PC-9 (cell line): ENCODE measurements at places on chromosomes 2 and 18. TPM values are rescaled to one million over a fixed set of nuclear protein-coding genes. Genes with fewer than 3 reads are reported as not detected.

Gene FBXO41
- 16.4 and 25.8 TPM in 2 replicates for total RNA-seq

DNA sequence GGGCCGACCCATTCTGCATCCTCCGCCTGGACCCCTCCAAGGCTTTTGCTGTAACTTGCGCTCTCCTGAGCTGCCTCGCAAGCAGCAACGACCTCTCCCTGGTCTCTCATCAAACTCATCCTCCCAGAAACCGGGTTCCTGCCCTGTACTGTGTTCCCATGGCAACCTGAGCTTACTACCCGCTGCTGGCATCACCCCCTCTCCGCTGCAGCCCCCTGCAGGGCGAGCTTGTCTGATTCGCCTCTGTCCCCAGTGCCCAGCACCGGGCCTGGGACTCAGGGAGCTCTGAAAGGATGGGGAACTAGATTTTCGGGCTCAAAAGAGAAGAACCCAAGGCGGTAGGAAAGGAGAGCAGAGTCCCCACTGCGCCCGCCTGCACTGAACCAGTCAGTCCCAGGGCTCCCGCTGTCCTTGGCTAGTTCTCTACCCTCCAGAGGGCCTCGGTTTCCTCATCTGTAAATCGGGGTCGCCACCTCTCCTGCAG, 463 bp downstream of the HS1BP3 start:
- DNase-seq = no peak

GRCh38 chr2:241228860-241229516, 40.5 kb downstream of the ANO7 start:
- DNase-seq = no peak

DNA sequence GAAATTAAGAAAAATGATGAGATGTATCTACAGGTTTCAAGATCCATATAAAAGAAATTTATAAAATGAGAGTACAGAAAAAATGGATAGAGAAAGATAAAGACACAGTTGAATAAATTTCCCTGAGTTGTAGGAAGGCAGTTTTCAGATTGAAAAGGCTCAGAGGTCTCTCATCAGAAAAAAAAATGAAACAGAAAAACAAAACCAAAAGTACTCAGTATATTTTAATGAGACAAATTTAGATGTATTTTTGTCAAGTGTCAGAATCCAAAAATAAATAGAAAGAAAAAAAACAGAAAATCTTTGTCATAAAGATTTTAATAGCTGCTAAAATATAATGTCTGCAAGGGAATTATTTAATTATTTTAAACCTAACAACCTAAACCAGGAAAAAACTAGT, 520.5 kb downstream of the KCNJ3 start:
- no peak for DNase-seq

- DNase-seq = no peak
Measured at GRCh38 chr18:3219241-3219630, 532 bp downstream of the MYOM1 start.
